Hematopoietic multipotent progenitor cell treated with erythropoietin and hydrocortisone succinate and interleukin-3 and kit ligand, for 6 days (in vitro differentiated cells): ENCODE measurements at places on chromosomes 1 and 21.

GRCh38 chr1:9400425-9401079 is 107.9 kb downstream of the SPSB1 start:
- DNase-seq, result peak; percentile 81

DNA sequence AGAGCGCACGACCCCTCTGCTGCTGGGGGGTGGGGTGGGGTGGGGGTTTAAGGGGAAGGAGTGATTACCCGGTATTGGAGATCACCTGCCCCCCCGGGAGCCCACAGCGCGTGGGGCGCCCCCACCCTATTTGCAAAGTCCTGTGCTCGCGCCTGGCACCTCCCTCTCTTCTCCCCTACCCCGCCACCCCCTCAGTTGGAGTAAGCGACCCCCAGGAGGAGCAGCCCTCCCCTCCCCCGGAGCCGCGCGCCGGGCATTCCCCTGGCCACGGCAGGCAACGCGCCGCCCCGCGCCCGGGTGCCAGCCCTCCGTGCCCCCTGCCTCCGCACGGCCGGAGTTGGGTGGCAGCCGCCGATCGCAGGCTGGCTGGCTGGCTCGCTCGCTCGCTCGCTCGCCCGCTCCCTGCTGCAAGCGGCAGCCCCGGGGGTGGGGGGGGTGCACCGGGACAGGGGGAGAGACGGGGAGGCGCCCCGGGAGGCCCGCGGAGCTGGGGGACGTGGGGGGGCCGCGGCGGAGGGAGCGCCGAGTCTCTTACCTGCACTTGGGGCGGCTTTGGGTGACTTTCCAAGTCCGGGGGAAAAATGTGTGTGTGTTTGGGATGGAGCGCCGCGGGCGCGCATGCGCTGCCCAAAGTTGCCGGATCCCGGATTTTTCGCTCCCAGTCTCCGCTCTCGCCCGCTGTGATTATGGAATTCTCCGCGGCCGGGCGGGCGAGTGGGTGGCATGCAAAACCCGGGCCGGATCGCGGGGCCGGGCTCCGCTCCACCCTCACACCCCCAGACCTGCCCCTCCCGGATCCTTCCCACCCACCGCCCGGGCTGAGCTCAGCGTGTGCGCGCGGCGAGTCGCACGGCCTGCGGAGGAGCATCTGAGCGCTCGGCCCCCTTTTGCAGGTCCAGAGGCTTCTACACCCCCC is at the start of gene CASZ1:
CASZ1 (minus strand) TSS at position 618 of the 916 bp plus-strand sequence. CDS start 102,757 bp downstream, outside the sequence.
- DNase-seq, result peak; percentile 10

- no peak for DNase-seq
Observed at GRCh38 chr21:34141373-34141772, 68.0 kb downstream of the MRPS6 start.

DNA sequence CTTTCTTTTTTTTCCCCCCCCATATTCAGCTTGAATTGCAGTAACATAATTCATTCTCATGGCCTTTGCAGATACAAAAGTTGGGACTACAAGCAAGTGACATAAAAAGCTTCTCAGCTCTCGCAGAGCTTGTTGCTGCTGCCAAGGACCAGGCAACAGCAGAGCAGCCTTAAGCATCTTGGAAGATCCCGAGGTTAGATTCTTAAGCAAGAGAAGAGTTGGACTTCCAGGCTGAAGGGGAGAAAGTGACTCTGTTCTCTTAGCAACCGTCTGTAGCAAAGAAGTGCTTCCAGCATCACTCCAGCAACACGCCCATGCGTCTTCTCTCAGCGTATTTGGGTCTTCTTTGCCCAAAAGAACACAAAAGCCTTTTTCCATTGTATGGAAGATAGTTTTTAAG is 20.7 kb downstream of the AGT start:
- DNase-seq, result no peak

- no peak for DNase-seq
Observed at GRCh38 chr1:164311377-164311776, 247.6 kb upstream of the PBX1 start.

DNA sequence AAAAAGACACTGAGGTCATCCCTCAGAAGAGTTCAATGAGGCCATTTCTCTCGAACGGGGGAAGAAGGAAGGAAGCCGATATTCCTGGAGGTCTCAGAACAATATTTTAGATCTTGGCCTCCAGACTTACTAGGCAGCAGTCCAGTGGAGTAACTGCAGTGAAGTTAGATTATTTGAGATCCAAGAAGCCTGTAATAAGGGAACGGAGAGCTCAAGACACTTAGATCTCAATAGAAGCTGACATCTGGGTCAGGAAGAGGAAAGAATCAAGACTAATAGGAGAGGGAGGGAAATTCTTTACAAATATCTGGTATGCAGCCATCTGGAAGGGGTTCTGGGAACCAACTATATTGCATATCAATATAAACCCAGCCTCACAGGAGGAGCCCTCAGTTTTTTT is 13.6 kb upstream of the ENAH start:
- DNase-seq, result no peak

DNA sequence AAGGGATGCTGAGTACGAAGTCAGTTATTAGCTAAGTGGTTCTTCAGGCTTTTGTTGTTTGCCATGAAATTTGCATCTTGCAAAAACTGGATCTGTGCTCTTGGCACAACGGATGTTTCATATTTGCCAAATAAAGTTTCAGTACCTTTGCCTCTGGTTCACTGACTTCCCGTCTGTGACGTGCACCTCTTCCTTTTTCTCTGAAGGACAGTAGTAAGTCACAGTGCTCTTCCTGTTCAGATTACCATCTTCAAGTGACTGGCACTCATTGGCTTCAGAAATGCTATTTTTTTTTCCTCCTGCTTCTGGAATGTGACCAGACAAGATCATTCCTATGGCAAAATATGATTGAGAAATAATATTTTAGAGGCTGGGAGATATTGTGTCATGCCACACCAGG is 75.9 kb upstream of the GREM2 start:
- DNase-seq, result no peak
